ENCODE measurements at places on chromosomes 4 and X. TPM values are rescaled to one million over a fixed set of nuclear protein-coding genes. Genes with fewer than 3 reads are reported as not detected.

GLRA3 gene
- total RNA-seq, result not detected

FAM133A gene
- not detected for total RNA-seq

HSFX1 gene
- total RNA-seq, result 0.33 TPM

SAGE1 gene
- total RNA-seq, result not detected

C1QTNF7 gene
- total RNA-seq, result not detected

DNA sequence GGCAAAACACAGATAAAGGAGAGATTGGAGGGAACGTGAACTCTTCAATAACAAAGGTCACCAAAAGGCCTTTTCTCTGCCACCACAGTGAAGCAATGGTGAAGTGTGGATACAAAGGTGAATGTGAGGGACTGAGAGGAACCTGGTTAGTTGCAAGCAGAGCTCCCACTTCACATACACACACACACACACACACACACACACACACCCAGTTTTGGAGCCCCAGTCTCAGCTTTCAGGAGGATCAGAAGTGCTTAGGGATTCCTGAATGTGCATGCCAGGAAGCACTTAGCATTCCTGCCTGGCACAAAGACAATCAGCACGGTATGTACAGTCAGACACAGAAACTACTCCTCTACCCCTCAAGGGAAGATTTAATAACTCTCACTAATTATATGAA lies 71.5 kb downstream of the ARHGEF9 start:
- H3K4me3 ChIP-seq, result no peak overlapping the region
- H3K27me3 ChIP-seq, result no peaks in the 10 kb centered on the region
- H3K36me3 ChIP-seq, result no peaks in the 10 kb centered on the region
- H3K27ac ChIP-seq, result no peak overlapping the region
- H3K4me1 ChIP-seq, result peaks cover 5% of the 10 kb centered on the region

- no peaks in the 10 kb centered on the region for H3K27me3 ChIP-seq
- H3K27ac ChIP-seq, result no peak overlapping the region
- no peaks in the 10 kb centered on the region for H3K36me3 ChIP-seq
These were observed 721.8 kb downstream of the ADGRL3 start for GRCh38 chr4:61921920-61922319.

GRCh38 chr4:17310269-17310652 lies 201.6 kb downstream of the QDPR start:
- no peak overlapping the region for H3K4me3 ChIP-seq
- no peaks in the 10 kb centered on the region for H3K4me1 ChIP-seq
- H3K27ac ChIP-seq, result no peak overlapping the region
- peaks cover 23% of the 10 kb centered on the region for H3K27me3 ChIP-seq
- no peak for DNase-seq

GRCh38 chrX:68922013-68922412 lies 93.2 kb downstream of the EFNB1 start:
- no peak overlapping the region for H3K27ac ChIP-seq
- H3K27me3 ChIP-seq, result no peaks in the 10 kb centered on the region
- DNase-seq, result no peak
- H3K4me1 ChIP-seq, result no peaks in the 10 kb centered on the region
- no peaks in the 10 kb centered on the region for H3K36me3 ChIP-seq

GRCh38 chr4:13024147-13025105 lies 459.7 kb downstream of the RAB28 start:
- no peak overlapping the region for H3K27ac ChIP-seq
- H3K27me3 ChIP-seq, result no peaks in the 10 kb centered on the region
- no peaks in the 10 kb centered on the region for H3K36me3 ChIP-seq
- DNase-seq, result no peak
- H3K4me1 ChIP-seq, result no peaks in the 10 kb centered on the region

DNA sequence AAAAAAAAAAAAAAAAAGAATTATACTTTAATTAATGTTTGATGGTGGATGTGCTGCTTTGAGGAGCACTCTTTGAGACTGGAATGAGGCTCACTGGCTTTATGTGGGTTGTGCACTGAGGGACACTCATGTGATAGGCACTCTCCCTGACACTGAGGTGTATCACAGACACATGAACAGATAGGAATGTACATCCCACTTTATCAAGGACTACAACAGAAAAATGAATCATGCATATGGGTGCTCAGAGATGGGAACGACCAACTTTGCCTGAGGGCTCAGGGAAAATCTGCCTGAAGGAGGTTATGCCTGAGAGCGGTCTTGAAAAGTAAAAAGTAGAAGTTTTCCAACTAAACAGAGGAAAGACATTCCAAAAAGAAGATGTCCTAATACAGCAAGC lies 97.7 kb upstream of the RBPJ start:
- H3K4me1 ChIP-seq, result no peaks in the 10 kb centered on the region
- peaks cover 3% of the 10 kb centered on the region for H3K27me3 ChIP-seq
- no peaks in the 10 kb centered on the region for H3K36me3 ChIP-seq

- peaks cover 40% of the 10 kb centered on the region for H3K4me1 ChIP-seq
- DNase-seq, result no peak
- peak overlapping the region; percentile 21 for H3K4me3 ChIP-seq
- H3K36me3 ChIP-seq, result peaks cover 4% of the 10 kb centered on the region
- no peaks in the 10 kb centered on the region for H3K27me3 ChIP-seq
These were observed 7.8 kb downstream of the LDB2 start for GRCh38 chr4:16890651-16891050.

DNA sequence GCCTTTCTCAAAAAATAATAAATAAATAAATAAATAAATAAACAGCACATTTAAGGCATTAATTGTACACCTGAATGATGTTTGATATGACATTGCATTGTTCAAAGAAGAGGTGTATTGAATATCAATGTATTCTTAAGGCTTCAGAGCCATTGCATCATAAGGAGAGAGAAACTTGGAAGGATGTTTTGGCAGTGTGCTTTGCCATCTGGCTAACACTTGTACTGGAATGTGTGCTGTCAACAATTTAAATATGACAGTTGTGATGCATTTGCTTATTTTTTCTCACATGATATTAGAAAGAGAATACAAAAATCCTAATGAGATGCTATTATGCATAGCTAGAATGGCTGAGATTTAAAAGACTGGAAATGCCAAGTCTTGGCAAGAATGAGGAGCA lies 67.8 kb downstream of the FAM133A start:
- H3K4me1 ChIP-seq, result no peaks in the 10 kb centered on the region
- H3K36me3 ChIP-seq, result no peaks in the 10 kb centered on the region
- H3K4me3 ChIP-seq, result no peak overlapping the region
- no peaks in the 10 kb centered on the region for H3K27me3 ChIP-seq

DNA sequence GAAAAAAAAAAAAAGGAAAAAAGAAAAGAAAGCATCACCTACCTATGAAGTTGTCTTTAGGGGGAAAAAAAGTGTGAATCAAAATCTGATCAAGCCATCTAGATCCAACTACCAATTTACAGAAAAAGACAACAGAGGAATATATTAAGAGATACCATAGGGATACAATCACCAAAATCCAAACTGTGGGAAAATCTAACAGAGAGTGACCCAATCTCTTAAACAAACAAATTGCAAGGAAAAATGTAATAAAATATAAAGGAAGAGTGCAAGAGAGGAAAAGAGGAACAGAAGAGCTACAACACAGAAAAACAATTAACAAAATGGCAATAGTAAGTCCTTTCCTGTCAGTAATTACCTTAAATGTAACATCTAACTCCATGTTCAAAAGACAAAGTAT lies 19.0 kb downstream of the THOC2 start:
- no peaks in the 10 kb centered on the region for H3K27me3 ChIP-seq
- no peaks in the 10 kb centered on the region for H3K36me3 ChIP-seq
- peaks cover 23% of the 10 kb centered on the region for H3K4me1 ChIP-seq
- H3K4me3 ChIP-seq, result no peak overlapping the region
- H3K27ac ChIP-seq, result no peak overlapping the region

DNA sequence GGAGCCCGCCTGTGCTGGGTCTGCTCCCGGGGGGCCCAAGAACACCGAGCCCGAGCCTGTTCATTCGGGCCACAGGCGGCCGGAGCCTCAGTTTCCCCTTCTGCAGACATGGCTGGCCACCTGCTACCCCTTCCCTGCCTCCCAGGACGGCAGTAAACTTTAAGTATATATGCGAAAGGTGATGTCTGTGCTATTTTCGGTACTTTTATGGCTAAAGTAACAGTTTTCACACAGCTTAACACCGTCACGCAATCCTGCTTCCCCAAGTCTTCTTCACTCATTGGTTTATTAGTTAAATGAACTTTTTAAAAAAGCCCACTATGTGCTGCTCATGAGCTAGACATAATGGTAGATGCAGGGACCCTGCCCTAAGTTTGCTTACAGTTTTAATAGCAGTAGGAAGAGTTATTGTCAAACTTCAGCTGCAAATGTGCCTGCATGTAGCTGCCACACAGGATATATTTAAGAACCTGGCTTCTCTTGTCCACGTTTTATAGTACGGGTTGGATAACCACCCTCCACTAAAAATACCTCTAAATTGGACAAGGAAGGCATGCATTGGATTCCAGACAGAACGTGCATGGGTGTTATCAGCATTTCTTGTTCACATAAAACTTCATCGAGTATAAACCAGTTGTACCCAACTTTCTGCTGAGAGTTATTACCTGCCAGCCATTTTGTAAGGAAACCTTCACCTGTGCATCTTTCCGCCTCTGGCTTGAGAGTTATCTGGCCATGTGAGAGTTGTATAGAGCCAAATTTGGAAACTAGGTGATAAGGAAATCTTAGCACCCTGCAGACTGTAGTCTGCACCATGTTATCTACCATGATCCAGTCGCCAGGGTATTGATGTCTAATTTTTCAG lies 741 bp downstream of the ANAPC4 start:
- H3K36me3 ChIP-seq, result peaks cover 5% of the 10 kb centered on the region
- H3K27me3 ChIP-seq, result no peaks in the 10 kb centered on the region
- H3K4me1 ChIP-seq, result no peaks in the 10 kb centered on the region
- no peak overlapping the region for H3K27ac ChIP-seq
- no peak for DNase-seq

DNA sequence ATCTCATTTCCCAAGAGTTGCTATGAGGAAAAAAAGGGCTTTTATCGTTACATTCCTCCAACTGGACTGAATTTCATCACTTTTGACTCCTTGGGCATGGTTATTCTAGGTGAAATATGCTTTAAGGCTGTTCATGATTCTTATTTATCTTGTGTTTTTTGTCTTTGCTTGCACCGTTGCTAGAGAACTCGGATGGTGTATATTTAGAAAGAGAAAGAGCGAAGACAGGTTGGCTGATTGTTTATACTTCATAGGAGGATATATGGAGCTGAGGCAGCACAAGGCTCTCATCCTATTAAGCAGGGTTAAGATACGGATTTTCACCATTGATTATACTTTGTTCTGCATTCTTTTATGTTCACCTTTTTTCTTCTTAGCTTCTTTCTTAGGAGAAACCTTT lies 94.9 kb upstream of the GEMIN8 start:
- no peaks in the 10 kb centered on the region for H3K36me3 ChIP-seq
- peaks cover 12% of the 10 kb centered on the region for H3K27me3 ChIP-seq
- H3K27ac ChIP-seq, result no peak overlapping the region
- H3K4me3 ChIP-seq, result no peak overlapping the region
- DNase-seq, result no peak
- H3K4me1 ChIP-seq, result no peaks in the 10 kb centered on the region

GRCh38 chrX:43741843-43742573 lies 85.9 kb downstream of the MAOA start:
- H3K27ac ChIP-seq, result no peak overlapping the region
- H3K4me3 ChIP-seq, result no peak overlapping the region
- H3K36me3 ChIP-seq, result no peaks in the 10 kb centered on the region
- no peaks in the 10 kb centered on the region for H3K4me1 ChIP-seq
- no peak for DNase-seq

GRCh38 chr4:139809757-139810140 lies 144.1 kb downstream of the MGST2 start:
- H3K4me3 ChIP-seq, result no peak overlapping the region
- H3K36me3 ChIP-seq, result no peaks in the 10 kb centered on the region
- H3K27me3 ChIP-seq, result peaks cover 33% of the 10 kb centered on the region
- H3K27ac ChIP-seq, result no peak overlapping the region
- no peak for DNase-seq

DNA sequence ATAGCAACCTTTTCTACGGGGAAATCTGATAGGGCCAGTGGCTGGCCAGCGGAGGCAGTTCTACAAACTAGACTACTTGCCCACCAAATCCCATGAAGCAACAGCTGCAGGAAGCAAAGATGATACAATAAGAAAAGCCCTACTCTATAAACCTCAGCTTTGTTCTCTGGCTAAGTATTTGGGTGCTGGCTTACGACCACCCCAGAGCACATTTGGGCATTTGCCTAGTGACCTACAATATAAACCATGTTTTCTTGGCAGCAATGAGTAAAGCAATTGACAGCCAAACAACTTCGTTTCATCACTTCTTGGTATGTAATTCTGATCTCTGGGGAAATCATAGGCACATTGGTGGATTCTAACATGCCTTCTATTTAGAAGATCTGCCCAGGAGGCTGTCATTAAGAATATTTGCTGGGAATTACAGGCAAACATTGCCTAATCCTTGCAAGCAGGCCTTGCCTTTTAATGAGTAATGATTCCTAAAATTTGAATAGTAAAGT lies 7.5 kb upstream of the LHFPL1 start:
- peaks cover 8% of the 10 kb centered on the region for H3K4me1 ChIP-seq
- no peak for DNase-seq
- peaks cover 10% of the 10 kb centered on the region for H3K27me3 ChIP-seq
- H3K4me3 ChIP-seq, result no peak overlapping the region
- no peak overlapping the region for H3K27ac ChIP-seq

DNA sequence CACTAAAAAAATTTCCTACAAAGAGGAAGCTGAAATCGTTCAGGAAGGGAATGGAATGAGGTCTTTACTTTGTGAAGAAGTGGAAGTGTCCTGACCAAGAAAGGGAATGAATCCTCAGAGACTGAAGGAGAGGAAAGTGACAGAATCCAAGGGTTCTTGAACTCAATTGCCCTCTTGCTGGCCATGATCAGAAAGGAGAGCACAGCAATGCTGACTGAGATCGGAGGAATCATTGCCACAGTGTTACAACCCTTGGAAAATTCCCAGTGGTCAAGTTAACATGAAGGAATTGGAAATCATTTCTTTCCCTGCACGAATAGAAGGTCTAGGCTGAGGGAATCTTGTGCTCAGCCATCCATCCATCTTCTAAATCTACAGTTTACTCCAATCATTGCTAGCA lies 190.0 kb upstream of the NEIL3 start:
- no peak for DNase-seq
- H3K4me3 ChIP-seq, result no peak overlapping the region
- H3K27me3 ChIP-seq, result no peaks in the 10 kb centered on the region
- H3K27ac ChIP-seq, result no peak overlapping the region
- H3K4me1 ChIP-seq, result no peaks in the 10 kb centered on the region

GRCh38 chr4:24470666-24471485 lies 113.5 kb downstream of the DHX15 start:
- H3K4me1 ChIP-seq, result peaks cover 27% of the 10 kb centered on the region
- H3K4me3 ChIP-seq, result peak overlapping the region; percentile 70
- peaks cover 49% of the 10 kb centered on the region for H3K27me3 ChIP-seq
- no peak for DNase-seq

GRCh38 chr4:95531141-95531540 lies 17.6 kb downstream of the UNC5C start:
- no peak for DNase-seq
- no peak overlapping the region for H3K4me3 ChIP-seq
- H3K27ac ChIP-seq, result no peak overlapping the region
- H3K27me3 ChIP-seq, result no peaks in the 10 kb centered on the region
- no peaks in the 10 kb centered on the region for H3K4me1 ChIP-seq

DNA sequence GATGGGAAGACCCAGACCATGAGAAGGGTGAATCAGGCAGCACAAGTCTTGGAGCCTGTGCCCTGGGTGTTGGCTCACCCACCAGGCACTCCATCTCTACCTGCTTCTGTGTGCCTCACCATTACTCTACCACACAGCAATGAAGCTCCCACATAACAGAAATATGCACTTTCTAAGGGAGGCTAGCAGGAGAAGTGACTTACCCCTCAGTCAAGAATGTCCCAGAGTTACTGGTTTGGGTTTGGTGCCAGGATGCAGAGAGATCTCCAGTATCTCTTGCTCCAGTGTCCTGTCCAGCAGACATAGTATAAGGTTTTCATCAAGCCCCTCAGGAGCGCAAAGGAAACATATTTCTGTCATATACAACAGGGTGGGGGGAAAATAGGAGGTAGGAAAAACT lies 11.3 kb upstream of the RAB40A start:
- no peaks in the 10 kb centered on the region for H3K36me3 ChIP-seq
- H3K4me3 ChIP-seq, result no peak overlapping the region
- no peak for DNase-seq
- peaks cover 28% of the 10 kb centered on the region for H3K27me3 ChIP-seq
- no peak overlapping the region for H3K27ac ChIP-seq

Measured in natural killer cell treated with Interleukin-12 subunit alpha and Interleukin-12 subunit beta and Interleukin-15 and Interleukin-18, amount 100 ng/mL, for 72 hours (primary cell).